ENCODE measurements at places on chromosomes 13 and 19. TPM values are rescaled to one million over a fixed set of nuclear protein-coding genes. Genes with fewer than 3 reads are reported as not detected.
A peak's percentile ranks its signal among the peaks of the same experiment; 100 is the strongest.

DNA sequence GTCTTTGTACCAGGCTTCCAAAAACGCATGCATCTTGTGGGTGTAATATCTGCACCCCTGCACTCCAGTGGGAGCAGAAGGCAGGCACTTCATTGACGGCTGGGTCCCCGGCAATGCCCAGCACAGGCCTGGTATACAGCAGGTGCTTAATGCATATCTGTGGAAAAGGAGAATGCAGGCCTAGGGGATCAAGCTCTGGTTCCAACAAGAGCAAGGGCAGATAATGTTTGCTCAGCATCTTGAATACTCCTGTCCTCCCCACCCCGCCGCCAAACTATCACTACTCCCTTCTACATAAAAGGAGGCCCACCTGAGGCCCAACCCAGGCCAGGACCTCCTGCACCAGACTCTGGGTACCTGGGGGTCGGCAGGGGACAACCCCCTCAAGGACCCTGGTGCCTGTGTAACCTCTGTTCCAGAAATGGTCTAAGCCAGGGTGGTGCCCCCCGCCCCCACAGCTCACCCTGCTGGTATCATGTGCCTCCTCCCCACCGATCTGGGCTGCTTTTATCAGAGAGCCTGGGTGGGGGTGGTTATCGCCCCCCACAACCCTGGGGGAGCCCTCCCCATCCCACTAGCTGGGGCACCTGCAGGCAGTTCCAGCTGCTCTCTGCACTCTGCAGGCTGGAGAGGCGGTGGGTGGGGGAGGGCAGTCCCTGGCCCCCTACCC, 4.8 kb downstream of the KLF16 start:
- no peak for DNase-seq

DNA sequence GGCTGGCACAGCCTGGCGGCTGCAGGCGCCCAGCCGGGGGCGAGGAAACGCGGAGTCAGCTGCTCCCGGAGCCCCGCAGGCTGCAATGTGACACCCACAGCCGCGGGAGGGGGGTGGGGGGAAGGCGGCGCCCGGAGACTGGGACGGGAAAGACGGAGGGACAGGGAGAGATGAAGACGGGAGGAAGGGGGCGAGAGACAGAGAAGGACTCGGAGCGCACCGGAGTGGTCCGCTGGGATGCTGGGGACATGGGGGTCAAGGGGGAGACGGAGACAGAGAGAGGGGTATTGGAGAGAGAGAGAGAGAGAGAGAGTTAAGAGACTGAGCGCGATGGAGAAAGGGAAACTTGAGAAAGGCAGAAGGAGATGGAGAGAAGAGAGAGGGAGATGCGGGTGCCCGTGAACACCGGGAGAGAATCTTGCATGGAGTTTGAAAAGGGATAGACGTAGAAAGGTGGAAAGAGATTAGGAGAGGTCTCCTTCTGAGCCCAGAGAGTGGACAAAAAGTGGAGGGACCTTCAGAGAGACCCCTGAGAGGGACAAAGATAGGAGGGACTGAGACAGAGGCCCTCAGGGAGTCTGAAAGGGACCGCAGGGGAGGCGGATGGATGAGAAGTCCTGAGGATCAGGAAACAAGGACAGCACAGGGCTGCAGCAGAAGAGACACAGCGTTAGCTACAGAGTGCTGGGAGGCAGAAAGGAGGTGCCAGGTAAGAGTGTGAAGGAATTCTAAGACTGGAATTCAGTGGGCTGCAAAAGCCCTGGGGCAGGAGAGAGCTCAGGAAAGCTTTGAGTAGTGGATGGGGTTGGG, 1.0 kb downstream of the SCN1B start:
- no peak for DNase-seq

DNA sequence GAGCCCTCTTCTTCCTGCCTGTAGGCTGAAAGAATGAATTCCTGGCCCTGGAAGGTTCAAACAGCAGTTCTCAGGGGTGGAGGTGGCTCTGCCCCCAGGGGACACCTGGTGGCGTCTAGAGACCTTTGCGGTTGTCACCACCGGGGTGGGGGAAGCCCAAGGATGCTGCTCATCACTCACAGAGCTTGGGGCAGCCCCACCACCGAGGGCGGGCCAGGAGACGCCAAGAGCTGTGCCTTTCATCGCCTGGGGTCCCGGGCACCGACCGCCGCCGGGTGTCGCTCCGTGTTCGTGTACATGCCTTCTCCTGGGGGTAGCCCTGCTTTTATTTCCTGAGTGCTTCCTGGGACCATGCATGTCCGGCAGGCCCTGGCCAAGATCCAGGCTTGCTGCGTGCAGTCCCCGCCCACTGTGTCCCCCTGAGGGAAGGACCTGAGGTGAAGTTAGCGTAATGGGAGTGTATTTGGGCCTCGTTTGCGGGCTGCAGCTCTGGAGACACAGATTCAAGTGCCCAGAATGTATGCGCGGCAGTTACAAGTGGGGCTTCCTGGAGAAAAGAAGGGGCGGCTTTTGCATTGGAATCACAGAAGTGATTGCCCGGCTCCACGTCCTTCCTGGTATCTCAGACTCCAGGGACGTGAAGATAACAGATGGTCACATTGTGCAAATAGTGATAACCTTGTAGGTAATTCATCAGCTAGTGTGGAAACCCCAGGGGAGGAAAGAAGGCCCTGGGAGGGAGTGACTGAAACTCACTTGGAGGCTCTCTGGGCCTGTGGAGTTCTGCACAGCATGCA, 7.8 kb downstream of the DOT1L start:
- peak; percentile 77 for DNase-seq

DNA sequence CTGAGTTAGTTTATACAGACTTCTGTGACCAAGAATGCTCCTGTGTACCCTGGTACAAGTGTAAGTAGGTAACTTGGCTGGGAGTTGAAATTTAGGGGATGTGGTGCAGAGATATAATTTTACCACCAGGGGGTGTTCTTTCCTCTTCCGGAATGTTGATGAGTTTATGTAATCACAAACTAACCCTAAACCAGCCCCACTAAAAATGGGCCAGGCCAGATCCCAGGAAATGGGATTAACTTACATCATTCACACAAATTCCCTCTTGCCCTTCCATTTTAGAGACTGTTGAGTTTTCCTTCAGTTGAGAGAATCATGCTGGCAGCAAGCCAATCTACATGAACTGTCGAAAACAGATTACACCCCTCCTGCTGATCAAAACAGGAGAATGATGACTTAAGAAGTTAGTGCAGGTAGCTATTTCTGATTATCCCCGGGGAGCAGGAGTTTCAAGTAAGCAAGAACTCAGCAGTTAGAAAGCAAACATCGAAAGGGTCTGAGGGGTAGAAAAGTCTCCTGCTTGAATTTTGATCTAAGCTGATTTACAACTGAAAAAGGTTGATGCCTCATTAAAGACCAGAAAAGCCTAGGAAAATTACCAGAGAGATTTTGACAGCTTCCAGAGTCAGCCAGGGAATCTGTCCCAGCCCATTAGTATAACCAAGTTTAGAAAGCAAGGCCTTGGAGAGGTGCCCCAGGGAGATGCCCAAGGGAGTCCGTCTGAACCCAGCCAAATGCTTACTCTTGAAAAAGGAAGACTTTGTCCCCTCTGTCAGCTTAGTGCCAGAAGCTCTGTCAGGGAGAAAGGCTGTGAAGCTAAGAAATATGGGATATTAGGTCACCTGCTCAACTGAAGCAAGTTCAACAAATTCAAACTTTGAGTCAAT, 32.3 kb upstream of the MED4 start:
- peak; percentile 11 for DNase-seq

DNA sequence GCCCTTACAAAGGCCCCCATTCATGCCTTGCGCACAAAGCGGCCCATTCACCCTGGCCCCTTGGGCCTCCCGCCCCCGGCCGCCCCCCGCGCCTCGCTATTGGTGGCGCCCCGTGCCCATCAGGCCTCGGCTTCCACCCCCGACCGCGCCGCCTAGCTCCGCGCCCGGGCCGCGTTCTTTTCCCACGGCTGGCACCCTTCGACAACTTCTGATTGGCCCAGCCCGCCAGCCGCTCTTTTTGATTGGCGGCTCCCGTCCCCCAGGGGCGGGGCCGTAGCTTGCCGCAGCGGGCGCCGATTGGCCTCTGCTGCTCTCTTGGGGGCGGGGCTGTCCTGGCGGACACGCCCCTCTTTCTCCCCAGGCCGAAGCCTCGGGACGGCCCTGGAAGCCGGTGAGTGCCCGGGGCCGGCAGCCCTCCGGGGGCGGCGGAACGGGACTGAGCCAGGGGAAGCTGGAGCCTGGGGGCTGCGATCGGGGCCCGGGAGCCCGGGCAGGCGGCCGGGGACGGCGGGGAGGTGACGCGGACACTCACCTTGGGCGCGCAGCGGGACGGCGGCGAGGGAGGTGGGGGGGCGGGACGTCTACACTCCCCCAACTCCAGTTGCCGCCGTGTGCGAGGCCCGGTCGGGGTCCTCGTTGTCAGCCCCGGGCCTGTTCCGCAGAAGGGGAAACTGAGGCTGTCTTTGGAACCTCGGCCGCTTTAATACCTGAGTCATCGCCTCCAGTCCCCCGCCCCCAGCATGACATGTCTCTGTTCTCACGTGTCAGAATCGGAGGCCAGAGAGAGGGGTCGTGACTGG, at the start of gene MYH14:
Gene MYH14, plus strand, starts transcription at position 342 of the 800 bp plus-strand sequence. CDS start 6,744 bp downstream, outside the sequence.
- DNase-seq, result no peak

- DNase-seq, result no peak
Measured at GRCh38 chr13:26500618-26501320, 56.7 kb upstream of the WASF3 start.

DNA sequence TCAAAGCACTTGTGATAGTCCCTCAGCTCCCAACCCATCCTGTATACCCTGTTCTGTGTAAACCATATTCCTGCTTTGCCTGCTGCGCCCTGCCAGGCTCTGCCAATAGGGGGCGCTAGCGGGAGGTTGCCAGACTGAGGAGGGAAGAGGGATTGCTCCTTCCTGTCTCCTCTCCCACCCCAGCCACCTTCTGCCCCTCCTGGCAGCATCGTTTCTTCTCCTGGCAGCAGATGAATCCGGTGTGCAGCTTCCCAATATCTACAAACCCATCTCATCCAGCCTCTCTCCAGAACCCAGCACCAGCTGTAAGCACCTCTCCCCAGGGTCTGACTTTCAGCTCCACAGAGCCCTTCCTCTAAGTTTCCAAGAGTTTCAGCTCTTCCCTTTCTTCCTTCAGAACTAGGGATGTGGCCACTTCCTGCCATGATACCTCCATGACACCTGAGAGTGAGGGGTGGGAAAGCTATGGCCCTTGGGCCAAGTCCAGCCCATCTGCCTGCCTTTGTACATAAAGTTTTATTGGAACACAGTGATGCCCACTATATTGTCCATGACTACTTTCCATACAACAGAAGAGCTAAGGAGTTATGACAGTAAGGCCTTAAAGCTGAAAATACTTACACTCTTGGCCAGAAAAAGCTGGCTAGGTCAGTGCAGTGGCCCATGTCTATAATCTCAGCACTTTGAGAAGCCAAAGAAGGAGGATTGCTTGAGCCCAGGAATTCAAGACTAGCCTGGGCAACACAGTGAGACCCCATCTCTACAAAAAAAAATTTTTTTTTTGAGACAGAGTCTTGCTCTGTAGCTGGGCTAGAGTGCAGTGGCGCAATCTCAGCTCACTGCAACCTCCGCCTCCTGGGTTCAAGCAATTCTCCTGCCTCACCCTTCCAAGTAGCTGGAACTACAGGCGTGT, 34.5 kb upstream of the ATP1A3 start:
- DNase-seq, result no peak

Gene THAP8
- 0.60 TPM for total RNA-seq

DNA sequence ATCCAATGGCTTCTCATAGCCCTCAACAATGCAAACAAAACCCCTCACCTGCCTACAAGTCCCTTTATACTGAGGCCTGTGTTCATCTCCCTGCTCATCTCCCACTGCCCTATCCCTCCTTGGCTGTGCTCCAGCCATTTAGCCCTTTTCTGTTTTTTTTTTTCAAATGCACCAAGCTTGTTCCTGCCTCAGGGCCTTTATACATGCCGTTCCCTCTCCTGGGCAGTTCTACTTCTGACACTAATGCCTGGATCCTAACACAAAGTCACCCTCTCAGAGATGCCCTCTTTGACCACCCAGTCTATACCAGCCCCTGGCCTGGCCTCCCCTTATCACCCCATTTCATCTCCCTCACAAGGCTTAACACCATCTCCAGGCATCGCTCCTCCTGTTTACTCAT, 26.9 kb downstream of the ZNF574 start:
- no peak for DNase-seq

DNA sequence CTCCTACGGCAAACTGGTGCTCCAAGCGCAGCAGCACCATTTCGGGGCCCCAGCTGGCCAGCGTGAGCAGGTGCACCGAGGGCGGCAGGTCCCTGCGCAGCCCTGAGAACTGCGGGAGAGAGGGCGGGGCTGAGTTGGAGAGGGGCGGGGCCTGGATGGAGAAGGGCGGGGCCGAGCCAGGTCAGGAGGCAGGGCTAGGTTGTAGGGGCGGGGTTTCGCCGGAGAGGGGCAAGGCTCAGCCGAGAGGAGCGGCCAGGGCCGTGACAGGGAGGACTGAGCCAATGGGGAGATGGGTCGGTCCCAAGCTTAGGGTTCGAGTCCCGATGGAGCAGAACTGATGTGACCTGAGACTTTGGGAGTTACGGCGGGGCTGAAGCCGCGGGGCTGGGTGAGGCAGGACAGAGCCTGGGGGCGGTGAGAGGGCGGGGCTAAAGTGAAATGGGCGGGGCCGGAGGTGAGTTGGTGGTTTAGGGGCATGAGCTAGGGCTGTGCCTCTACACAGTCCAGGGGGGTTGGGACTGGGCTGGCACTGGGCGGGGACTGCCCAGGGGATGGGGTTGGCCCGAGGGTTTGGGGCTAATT, 19.0 kb downstream of the MAN2B1 start:
- DNase-seq, result no peak

DNA sequence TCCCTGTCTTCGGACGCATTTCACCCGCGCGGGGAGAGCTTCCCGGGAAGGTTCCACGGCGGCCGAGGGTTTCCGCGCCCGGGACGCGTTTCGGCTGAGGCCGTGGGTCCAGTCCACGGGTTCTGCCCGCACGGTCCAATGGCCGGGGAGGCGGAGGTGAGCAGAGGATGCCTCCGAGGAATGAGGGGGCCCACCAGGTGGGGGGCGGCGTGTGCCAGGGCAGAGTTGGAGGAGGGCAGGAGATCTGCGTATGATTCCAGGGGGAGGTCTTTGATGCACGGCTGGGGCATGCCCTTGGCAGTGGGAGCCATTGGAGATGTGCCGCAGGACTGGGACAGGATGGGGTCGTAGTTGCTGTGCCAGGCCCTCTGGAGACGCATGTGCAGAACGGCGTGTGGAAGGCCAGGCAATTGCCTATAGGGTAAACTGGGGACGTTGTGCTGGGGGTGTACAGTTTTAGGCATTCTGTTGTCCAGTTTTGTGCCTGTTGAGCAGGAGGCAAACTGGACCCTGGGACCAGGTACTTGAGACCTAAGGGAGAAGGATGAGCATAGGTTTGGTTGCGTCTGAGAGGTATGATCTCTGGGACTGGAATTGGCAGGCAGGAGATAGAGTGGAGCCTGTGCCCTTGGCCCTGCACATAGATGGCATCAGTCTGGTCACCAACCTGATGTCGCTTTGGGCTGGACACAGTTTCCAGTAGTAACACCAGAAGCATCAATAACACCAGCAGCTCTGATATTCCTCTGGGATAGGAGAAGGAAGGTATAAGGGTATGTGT, 751 bp downstream of the ZNF584 start:
- DNase-seq, result no peak

DNA sequence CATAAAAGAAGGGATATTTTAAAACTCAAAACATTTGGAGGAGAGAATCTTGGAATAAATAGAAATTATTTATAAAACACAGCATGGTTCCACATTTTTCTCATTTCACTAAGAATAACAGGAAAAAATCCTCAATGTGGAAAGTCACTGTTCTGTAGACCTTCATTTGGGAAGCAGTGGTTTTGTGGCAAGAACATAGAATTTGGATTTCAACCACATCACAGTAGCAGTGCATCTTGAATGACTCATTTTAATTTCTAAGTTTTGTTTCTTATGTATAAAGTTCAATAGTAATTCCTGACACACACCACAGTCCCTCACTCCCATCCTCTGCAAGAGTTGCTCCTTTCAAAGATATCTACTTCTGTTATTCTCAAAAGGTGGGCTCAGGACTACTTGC, 264.0 kb downstream of the ENOX1 start:
- no peak for DNase-seq

Gene GJB2
- not detected for total RNA-seq

Gene GPR12
- not detected for total RNA-seq
